ENCODE measurements at places on chromosomes 11 and 22.

GRCh38 chr11:86919557-86920210, 35.5 kb downstream of the FZD4 start:
- peak; percentile 15 for DNase-seq

DNA sequence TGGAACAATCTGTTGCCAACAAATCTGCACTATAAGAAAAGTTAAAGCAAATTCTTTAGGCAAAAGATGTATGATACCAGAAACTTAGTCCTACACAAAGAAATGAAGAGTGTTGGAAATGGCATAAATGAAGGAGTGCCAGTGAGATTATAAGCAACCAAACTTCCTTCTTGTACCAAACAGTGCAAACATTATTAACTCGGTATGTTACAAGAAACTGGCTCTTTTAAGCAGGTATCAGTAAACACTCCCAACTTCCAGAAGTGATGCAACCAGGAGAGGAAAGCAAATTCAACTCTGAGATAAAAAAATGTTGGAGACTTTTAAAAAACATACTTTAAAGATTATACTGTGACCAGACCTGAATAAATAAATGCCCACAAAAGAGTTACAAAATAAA, 28.5 kb downstream of the COPB1 start:
- DNase-seq = no peak

GRCh38 chr11:132080127-132080526, 709.7 kb downstream of the NTM start:
- DNase-seq = no peak

- peak; percentile 60 for DNase-seq
These were observed 14.1 kb downstream of the SPATA19 start for GRCh38 chr11:133830931-133831907.

GRCh38 chr11:10503221-10503620, 37.8 kb downstream of the RNF141 start:
- DNase-seq = no peak

DNA sequence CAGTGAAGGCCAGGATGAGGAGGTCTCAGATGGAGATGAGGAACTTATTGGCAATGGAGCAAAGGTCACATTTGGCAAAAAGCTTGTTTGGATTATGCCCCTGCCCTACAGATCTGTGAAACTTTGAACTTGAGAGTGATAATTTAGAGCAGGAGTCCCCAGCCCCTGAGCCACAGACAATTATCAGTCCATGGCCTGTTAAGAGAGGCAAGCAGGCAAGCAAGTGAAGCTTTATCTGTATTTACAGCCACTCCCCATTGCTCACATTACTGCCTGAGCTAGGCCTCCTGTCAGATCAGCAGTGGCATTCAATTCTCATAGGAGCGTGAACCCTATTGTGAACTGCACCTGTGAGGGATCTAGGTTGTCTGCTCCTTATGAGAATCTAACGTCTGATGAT, 1076.9 kb upstream of the TENM4 start:
- no peak for DNase-seq

DNA sequence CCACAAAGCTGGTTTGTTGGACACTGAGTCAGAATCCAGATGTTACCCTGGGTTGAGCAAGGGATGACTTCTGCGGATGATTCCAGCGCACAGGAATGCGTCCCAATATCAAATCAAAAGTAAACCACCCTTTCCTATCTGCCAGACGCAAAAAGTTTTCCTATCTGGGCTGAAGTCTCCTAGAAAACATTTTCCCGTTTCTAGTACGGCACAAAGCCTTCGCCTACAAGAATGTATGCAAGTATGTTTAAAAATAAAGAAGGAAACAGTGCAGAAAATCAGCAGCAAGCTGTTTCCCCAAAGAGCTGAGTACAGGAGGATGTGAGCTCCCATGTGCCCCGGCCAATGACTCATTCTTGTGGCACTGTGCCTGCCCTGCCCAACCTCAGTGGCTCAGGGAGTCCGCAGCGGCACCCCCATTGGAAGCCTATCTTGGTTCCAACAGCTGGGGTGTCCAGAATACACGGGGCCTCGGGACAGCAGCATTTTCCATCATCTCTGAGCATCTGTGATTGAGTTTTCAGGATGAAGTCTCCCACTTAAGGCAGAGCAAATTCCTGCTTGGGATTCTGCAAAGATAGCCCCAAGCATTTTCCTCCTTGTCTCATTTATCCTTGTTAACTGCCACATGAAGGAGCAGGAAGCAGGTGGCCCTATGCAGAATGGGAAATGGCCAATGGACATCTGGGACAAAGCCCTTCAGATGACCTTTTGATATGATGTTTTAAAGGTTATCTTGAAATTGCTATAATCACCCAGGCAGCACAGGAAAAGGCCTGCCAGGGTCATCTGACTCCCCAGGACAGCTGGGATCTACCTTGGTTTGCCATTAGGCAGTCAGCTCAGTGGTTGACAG, 17.5 kb downstream of the KCNJ5 start:
- no peak for DNase-seq

GRCh38 chr11:134060316-134060715, 8.6 kb upstream of the JAM3 start:
- DNase-seq = no peak

DNA sequence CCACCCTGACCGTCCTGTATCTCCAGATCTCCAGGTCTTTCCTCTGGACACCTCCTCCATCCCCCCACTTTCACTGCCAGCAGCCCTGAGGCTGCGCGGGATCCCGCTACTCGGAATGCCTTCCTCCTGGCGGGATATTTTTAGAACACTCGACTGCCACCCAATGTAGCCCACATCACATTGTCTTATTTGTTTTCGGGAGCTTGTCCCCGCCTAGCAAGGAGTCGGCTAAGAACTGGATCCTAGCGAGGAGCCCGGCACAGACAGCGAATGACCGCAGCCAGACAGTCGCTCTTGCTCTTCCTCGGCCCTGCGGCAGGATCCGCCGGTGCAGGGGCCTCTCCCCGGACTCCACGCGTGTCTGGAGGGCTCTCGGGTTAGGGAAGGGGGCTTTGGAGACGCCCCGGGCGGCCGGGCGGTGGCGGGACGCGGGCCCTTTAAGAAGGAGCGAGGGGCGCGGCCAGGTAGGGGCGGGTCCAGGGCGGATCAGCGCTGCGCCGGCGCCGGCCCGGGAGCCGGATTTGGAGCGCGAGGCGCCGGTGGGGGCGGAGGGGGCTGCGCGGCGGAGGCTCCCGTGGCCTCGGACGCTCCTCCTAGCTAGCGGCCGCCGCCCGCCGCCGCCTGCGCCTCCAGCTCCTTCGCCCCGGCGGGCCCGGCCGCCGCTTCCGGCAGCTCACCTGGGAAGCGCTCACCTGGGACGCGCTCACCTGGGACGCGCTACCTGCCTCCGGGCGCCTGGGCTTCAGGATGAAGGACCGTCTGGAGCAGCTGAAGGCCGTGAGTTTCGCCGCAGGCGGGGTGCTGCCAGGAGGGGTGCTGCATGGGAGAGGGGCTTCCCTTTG, at the start of gene STX3:
Gene STX3, plus strand, starts transcription at position 518 of the 842 bp plus-strand sequence. Its CDS starts 230 bp downstream, at position 748.
- peak; percentile 78 for DNase-seq

DNA sequence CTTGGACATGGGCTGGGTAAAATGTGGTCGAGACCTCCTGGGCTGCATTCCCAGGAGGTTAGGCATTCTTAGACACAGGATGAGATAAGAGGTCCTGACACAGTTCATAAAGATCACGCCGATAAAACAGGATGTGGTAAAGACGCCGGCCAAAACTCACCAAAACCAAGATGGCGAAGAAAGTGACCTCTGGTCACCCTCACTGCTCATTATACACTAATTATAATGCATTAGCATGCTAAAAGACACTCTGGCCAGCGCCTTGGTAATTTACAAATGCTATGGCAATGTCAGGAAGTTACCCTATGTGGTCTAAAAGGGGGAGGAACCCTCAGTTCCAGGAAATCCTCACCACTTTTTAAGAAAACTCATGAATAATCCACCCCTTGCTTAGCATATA, 983.3 kb downstream of the OPCML start:
- DNase-seq = no peak

- DNase-seq = no peak
These were observed 271.4 kb upstream of the C11orf87 start for GRCh38 chr11:109150581-109150980.

GRCh38 chr22:47173535-47174021, 411.1 kb downstream of the TBC1D22A start:
- peak; percentile 4 for DNase-seq

- peak; percentile 8 for DNase-seq
These were observed 25.9 kb downstream of the OTOG start for GRCh38 chr11:17572791-17573460.

- peak; percentile 43 for DNase-seq
These were observed 339.4 kb downstream of the CADM1 start for GRCh38 chr11:115164774-115165173.

DNA sequence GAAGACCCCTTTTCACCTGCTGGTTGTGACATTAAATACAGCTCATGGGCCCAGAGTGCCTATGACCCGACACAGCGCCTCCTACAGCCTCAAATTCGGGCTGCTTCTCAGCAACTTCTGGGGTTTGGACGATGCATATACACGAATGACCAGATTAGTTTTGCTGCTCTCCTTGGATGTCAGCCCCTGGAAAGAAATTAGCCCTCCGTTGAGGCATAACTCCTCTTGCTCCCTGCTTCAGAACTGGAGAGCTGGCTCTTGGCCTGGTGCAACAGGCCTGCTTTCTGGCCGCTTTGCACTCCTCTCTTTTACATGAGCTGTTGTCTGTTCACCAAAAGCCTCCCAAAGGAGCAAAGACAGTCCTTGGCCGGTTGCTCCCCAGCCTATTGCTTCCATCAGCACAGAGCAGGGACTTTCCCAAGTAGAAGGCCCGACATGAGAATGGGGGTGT, 3.3 kb downstream of the TECTA start:
- DNase-seq = peak; percentile 52

GRCh38 chr11:100221791-100222190, 465.3 kb upstream of the ARHGAP42 start:
- no peak for DNase-seq

GRCh38 chr22:49790912-49791311, 36.8 kb downstream of the BRD1 start:
- DNase-seq = no peak

GRCh38 chr11:114295676-114296604, at the start of gene NNMT:
TSS of gene NNMT (plus strand) at chr11:114296399. CDS start at chr11:114296557, 158 bp downstream.
- DNase-seq = no peak

DNA sequence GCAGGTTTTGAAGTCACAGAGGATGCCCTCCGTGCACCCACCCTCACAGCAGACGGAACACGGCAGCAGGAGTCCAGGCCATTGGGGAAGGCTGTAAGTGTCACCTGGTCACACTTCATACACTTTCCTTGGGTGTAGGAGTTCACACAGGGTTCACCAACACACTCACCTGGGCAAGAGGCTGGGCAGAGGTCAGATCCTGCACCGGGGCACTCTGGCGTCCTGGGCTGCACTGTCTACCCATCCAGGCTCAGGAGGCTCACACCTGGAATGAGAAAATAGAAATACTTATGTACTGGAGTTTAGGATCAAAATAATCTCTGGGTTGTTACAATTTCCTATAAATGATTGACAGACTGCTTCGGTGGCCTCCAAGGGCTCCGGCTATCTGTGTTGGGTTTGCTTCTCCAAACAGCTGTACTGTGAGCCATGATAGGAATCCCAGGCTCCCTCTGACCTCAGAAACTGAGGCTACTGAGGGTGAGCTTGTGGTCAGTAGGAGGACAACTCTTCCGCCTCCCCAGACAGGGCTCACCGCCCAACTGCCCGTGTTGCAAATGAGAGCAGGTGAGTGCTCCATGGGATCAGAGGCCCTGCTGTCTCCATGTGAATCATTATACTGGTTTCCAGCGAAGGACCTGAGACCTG, 20.1 kb upstream of the CARS1 start:
- no peak for DNase-seq

GRCh38 chr22:49573109-49573765, 254.4 kb downstream of the BRD1 start:
- DNase-seq = no peak

- no peak for DNase-seq
These were observed 39.8 kb downstream of the EIF3F start for GRCh38 chr11:8026982-8027381.

DNA sequence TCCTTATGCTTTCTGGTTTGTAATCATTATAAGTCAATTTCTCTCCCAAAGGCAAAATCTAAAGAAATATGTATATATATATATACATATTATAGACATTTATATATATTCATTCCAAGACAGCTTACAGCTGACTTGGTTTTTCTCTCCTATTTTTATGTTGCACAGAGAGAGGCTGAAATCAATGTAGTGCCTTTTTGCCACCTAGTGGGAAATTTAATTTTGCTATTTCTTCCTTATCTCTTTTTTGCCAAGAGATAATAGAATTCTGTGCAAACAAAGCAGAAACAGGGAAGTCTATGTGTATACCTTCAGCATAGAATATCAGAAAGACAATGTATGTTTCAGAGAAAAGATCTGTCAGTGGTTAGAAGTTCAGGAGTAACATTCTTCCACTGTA, 186.0 kb upstream of the ANO5 start:
- no peak for DNase-seq

DNA sequence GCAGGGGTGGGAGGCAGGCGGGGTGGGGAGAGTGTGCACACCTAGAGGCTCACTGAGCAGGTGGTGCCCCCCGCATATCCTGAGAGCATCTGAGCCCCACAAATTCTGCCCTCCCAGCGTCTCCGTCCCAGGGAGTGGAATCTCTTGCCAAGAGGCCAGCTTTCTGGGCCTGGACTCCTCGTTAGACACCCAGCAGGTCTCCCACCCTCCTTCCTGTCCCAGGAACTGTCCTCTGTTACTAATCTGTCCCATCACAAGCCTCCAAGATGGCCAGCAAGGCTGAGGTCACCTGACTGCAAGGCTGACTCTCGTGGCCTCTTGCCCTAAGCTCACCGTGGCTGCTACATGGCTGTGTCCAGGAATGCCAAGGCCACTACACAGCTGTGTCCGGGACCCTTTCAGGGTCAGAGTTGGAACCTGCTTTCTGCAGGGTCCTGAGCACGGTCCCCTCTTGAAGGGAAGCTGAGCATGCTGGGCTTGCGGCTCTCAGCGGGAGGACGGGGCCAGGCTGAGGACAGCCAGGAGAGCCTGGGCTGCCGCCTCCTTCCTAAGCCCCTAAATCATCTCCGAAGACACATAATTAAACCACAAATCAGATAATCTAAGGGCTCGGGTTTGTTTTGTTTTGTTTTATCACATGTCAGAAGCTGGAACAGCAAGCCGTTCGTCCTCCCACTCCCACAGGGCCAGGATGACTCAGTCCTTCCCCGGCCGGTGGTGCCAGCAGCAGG, 1327.3 kb downstream of the TBC1D22A start:
- DNase-seq = no peak

- DNase-seq = no peak
These were observed 9.0 kb downstream of the DTX4 start for GRCh38 chr11:59180907-59181306.

DNA sequence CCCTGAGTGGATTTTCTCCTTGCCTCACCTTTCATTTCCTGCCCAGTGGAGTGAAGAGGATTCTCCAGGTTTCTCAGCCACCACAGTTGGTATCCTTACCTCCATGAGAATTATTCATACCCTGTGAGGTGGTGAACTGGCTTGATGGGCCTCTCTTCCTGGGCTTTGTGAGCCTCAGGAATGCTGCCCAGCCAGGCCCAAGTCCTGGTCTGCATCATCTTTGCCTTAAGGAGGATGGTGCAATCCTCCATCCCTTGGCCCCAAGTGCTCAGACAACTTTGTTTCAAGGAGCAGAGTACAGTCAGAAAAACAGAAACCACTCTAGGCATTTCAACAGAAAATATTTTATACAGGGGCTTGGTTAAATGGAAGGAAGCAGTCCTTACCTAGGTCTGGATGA, 114.2 kb upstream of the CADM1 start:
- DNase-seq = no peak

- DNase-seq = no peak
These were observed 58.6 kb downstream of the MACROD1 start for GRCh38 chr11:64107303-64107702.

Data from WTC11 (cell line).